Osteocyte (in vitro differentiated cells): ENCODE measurements at places on chromosomes 13 and 19.

DNA sequence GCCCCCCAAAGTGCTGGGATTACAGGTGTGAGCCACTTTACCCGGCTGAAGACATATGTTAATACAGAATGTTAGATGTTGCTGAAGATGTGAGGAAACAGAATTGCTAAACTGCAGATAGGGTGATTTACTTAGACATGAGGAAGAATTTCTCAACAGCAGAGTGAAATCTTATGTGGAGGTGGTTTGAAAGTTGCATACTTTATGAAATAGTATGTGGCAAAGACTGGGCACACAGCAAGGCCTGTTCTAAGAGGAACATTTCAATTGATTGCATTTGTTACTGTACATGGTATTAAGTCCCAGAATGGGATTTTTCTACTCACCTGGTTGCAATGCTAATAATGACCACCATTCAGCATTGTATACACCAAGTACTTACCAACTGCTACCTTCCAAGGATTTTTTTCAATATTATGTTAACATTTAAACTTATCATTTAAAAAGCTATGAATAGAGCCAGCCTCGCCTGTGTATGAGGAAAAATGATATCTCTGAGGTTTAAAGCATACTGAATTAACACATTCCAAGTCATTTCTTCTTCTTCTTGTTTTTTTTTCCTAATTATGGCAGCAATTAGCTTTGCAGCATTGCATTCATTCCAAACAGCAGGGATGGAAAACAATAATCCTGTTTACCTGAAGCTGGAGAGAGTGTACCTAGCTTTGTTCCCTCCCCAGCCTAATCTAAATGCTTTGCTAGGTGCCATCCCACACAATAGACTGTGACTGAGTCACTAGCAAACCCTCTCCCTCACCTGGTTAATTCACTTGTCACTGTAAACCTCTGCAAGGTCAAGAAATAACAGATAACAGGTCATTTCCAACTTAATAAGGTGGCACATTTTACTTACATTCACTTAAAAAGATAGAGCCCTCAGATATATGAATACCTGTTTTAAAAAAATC lies 19.4 kb upstream of the KLF5 start:
- no peak for DNase-seq
- no peaks in the 10 kb centered on the region for H3K36me3 ChIP-seq
- no peaks in the 10 kb centered on the region for H3K27me3 ChIP-seq
- H3K4me1 ChIP-seq: peaks cover 16% of the 10 kb centered on the region
- no peak overlapping the region for H3K27ac ChIP-seq

DNA sequence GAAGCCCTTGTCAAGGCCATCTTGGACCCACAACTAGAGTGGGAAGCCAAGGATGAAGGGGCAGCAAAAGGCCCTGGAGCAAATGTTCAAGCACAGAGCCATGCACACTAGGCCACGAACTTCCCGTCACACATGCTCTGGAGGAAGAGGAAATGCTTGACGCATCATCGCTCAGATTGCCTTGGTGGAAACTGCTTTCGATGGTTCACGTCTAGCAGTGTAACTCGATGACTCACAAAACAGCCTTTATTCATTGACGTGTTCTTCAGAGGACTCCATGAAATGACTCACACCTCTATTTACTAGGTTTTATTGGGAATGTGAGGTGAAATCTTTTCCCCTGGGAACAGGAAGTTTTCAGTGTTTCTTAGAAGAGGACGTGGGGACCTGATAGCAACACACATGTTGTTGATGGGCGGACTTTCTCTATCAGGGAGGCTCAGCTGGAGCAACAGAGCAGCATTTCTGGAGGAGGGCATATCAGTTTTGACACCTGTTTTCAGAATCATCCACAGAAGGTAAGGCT lies 79.8 kb upstream of the FLT1 start:
- H3K4me1 ChIP-seq: no peaks in the 10 kb centered on the region
- no peak for DNase-seq
- no peaks in the 10 kb centered on the region for H3K36me3 ChIP-seq
- H3K4me3 ChIP-seq: no peak overlapping the region

- H3K4me3 ChIP-seq: no peak overlapping the region
- peaks cover 5% of the 10 kb centered on the region for H3K36me3 ChIP-seq
- no peak for DNase-seq
- H3K27me3 ChIP-seq: no peaks in the 10 kb centered on the region
Measured at GRCh38 chr19:38333245-38333644, 2.4 kb upstream of the CATSPERG start.

- H3K4me3 ChIP-seq: no peak overlapping the region
- peaks cover 2% of the 10 kb centered on the region for H3K4me1 ChIP-seq
- peaks cover 2% of the 10 kb centered on the region for H3K27me3 ChIP-seq
- no peaks in the 10 kb centered on the region for H3K36me3 ChIP-seq
Measured at GRCh38 chr13:51322826-51323225, 16.7 kb upstream of the SERPINE3 start.

- peaks cover 4% of the 10 kb centered on the region for H3K27me3 ChIP-seq
- no peak for DNase-seq
- H3K4me1 ChIP-seq: no peaks in the 10 kb centered on the region
- H3K4me3 ChIP-seq: no peak overlapping the region
- no peaks in the 10 kb centered on the region for H3K36me3 ChIP-seq
Measured at GRCh38 chr19:41023193-41023592, 32.1 kb downstream of the CYP2B6 start.

GRCh38 chr19:45187421-45188100 lies 9.0 kb downstream of the BLOC1S3 start:
- no peaks in the 10 kb centered on the region for H3K27me3 ChIP-seq
- no peak for DNase-seq
- H3K36me3 ChIP-seq: peaks cover 14% of the 10 kb centered on the region
- H3K27ac ChIP-seq: no peak overlapping the region

DNA sequence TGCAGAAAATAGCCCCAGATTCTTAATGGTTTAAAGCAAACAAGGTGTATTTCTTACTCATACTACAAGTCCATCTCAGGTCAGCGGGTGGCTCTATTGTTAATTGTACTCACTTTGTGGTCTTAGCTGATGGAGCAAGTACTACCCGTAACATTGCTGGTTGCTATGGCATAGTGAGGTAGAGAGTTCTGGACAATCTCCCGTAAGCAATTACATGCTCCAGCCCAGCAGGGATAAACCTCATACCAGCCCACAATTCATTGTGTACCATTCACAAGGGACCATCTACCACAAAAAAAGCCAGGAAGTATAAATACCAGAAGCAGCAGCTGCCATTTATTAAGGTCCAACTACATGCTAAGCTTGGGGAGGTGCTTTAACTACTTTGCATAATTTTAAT lies 167.1 kb downstream of the PCDH9 start:
- H3K36me3 ChIP-seq: no peaks in the 10 kb centered on the region
- peaks cover 7% of the 10 kb centered on the region for H3K4me1 ChIP-seq
- H3K4me3 ChIP-seq: no peak overlapping the region
- no peaks in the 10 kb centered on the region for H3K27me3 ChIP-seq
- H3K27ac ChIP-seq: no peak overlapping the region

DNA sequence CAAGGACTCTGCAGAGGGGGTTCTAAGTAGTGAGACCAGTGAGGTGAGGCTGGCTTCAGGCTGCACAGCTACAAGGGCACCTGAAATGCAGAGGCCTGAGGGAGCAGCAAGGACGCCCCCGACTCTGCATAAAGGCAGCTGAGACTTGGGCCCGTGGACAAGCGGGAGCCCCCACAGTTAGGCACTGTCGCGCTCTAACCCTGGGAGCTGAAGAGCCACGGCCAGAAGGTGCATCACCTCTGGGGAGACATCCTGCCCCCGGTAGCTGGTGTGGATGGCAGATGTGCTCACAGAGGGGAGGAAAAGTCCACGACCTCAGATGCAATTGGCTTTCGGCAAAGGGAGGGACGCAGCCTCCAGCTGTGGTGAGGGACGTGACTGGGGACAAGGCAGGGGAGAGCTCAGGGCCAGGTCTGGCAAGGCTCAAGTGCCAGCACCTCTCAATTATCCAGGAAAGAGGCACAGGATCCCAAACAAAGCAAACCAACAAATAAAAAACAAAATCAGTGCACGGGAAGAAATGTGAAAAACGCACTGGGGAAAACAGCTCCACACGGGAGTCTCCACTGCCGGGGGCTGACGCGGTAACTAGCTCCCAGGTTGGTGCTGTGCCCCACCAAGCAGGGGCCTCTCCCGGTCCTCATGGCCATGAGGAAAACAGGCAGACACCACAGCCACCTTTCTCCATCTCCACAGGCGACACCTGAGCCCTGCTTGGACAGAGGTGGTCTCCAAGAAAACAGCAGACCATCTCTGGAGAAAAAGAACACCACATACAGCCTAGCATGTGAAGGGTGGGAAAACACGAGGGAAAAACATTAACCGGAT lies 23.0 kb upstream of the PLPP2 start:
- no peaks in the 10 kb centered on the region for H3K4me1 ChIP-seq
- no peaks in the 10 kb centered on the region for H3K27me3 ChIP-seq
- H3K36me3 ChIP-seq: peaks cover 37% of the 10 kb centered on the region
- DNase-seq: no peak
- H3K4me3 ChIP-seq: no peak overlapping the region

DNA sequence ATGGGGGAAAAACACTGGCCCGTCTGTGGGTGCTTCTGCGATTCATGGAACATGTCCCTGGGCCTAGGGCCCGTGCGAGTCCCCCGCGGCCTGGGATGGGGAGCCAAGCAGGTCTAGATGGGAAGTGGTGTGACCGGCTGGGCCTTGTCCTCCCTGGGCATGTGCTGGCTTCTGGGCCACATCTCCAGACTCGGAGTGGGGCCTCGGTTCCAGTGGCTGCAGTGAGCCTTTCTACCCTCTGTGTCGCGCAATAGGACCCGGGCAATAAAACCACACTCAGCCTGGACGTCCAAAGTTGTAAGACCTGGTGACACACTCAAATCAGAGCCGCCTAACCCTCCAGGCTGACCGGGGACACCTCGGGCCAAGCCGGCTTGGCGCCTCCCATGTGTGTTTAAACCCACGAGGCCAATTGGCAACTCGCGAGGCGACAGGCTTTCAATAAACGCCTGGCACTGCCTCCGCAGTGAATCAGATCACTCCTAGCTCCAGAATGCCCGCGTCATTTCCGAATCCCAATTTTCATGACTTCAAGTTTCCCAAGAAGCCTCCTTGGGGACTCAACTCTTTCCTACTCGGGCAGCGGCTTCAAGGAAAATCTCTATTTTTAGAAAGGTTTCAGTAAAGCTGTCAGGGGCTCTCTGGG lies 57.3 kb downstream of the KLF2 start:
- H3K27me3 ChIP-seq: no peaks in the 10 kb centered on the region
- peaks cover 11% of the 10 kb centered on the region for H3K36me3 ChIP-seq
- H3K27ac ChIP-seq: no peak overlapping the region
- peaks cover 2% of the 10 kb centered on the region for H3K4me1 ChIP-seq
- no peak overlapping the region for H3K4me3 ChIP-seq
- no peak for DNase-seq

DNA sequence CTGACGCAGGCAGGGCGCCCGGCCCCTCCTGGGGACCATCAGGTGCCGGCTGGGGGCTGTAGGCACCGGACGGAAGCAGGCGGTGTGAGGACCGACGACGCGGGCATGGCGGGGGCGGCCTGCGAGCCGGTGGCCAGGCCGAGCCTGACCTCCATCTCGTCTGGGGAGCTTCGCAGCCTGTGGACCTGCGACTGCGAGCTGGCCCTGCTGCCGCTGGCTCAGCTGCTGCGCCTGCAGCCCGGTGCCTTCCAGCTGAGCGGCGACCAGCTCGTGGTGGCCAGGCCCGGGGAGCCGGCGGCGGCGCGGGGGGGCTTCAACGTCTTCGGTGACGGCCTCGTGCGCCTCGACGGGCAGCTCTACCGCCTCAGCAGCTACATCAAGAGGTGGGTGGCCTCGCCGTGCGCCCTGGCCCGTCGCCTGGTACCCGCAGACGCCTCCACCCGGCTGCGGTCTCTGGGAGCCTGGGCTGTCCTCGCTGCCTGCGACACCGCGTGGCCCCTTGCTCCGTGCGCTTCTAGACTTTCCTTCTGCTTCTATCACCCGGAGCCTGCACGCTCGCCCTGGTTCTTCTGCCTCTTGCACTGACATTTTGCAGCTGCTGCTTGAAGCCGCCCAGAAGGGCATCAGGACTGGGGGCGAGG lies 460 bp downstream of the MEDAG start:
- H3K27ac ChIP-seq: peak overlapping the region; percentile 78
- DNase-seq: no peak
- no peaks in the 10 kb centered on the region for H3K27me3 ChIP-seq
- H3K36me3 ChIP-seq: no peaks in the 10 kb centered on the region
- H3K4me3 ChIP-seq: no peak overlapping the region
- peaks cover 37% of the 10 kb centered on the region for H3K4me1 ChIP-seq

DNA sequence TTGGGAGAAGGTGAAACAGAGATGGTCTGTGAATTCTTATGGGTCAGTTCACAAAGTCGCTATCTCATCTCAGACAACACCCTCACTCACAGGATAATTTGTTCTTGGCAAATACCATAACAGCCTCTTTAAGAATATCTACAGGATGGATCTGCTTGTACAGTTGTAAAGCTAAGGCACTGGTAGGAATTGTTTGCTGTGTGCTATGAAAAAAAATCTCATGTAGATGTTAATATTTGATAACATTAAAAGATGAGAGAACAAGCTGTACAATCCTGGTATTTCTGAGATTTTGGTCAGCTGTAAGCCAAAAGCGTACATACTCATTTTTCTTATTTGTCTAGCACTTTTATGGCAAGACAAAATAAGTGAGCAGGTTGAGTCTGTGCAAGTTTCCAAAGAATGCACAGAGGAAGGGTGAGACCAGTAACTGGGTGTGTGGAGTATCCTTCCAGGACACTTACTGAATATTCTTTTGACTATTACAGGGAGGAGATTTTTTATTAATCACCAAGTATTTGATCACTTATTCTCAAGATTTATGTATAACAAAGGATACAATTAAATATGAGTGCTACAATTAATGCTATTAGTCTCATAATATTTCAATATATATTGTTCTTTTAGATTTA lies 814.5 kb upstream of the MIR17HG start:
- H3K36me3 ChIP-seq: no peaks in the 10 kb centered on the region
- no peaks in the 10 kb centered on the region for H3K27me3 ChIP-seq
- no peak overlapping the region for H3K4me3 ChIP-seq
- H3K27ac ChIP-seq: no peak overlapping the region

DNA sequence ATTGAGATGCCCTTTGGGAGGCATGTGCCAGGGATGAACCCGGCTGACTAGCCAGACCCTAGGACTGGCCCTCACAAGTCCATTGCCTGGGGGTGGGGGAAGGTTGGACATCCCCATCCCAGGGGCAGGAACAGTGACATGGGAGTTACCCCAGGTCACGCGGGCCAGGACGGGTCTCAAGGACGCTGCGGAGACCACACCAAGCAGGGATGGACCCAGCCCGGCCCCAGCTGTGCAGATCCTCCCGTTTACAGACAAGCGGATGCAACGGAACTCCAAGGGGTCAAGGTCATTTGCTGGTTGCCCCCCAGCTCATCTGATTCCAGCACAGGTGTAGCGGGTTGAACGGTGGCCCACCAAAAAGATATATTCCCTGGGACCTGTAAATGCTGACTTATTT lies 20.0 kb downstream of the F2RL3 start:
- no peak overlapping the region for H3K4me3 ChIP-seq
- no peaks in the 10 kb centered on the region for H3K27me3 ChIP-seq
- no peak overlapping the region for H3K27ac ChIP-seq
- peaks cover 22% of the 10 kb centered on the region for H3K36me3 ChIP-seq
- no peaks in the 10 kb centered on the region for H3K4me1 ChIP-seq
- no peak for DNase-seq

DNA sequence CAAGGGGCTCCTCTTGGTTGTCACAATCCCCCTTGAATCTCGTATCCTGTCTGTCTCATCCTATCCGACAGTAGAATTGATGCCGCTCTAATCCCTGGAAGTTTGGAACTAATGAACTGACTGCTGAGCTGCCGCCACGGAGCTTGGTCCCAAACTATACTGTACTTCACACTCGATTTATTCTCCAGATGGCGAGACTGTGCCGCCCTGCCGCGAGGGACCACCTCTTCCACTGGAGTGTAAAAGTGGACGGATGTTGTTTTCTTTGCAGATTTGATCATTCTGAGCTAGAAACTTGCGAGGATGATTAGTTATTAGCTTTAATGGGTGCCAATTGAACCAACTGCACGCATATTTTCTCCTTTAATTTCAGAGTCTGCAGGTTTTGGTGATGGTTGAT lies 117.2 kb downstream of the ZIC5 start:
- no peak overlapping the region for H3K4me3 ChIP-seq
- peaks cover 28% of the 10 kb centered on the region for H3K27me3 ChIP-seq
- DNase-seq: no peak
- H3K27ac ChIP-seq: no peak overlapping the region
